ENCODE measurements at places on chromosomes 1 and 21. TPM values are rescaled to one million over a fixed set of nuclear protein-coding genes. Genes with fewer than 3 reads are reported as not detected.

Gene KIAA0040
- total RNA-seq = 34.5 TPM

Gene RAB7B
- total RNA-seq = not detected

Gene OR1C1
- total RNA-seq = not detected

Gene SPATA21
- not detected for total RNA-seq

Gene CATSPER4
- not detected for total RNA-seq

Gene SPRR2F
- total RNA-seq = not detected

Gene UBL4B
- total RNA-seq = not detected

Gene PROX1
- total RNA-seq = 0.17 TPM

Gene SESN2
- 23.4 TPM for total RNA-seq

Gene ZBTB8B
- not detected for total RNA-seq

Gene ARMH1
- 141 TPM for total RNA-seq

Gene CRNN
- not detected for total RNA-seq

Gene CFHR5
- total RNA-seq = not detected

Gene OPTC
- not detected for total RNA-seq

Gene CNR2
- not detected for total RNA-seq

Gene RGS13
- total RNA-seq = not detected

Gene RIPPLY3
- 0.27 TPM for total RNA-seq

Gene KCNE2
- total RNA-seq = not detected

Gene KCNK2
- total RNA-seq = not detected

Gene OR6K3
- total RNA-seq = not detected

Gene CD2
- 355 TPM for total RNA-seq

Gene EVA1C
- 9.3 TPM for total RNA-seq

Gene ACOT11
- 1.1 TPM for total RNA-seq

Gene TSPAN1
- 0.53 TPM for total RNA-seq

Gene CHAF1B
- total RNA-seq = 31.2 TPM

Gene CELA3A
- total RNA-seq = not detected

Gene PKP1
- not detected for total RNA-seq

Gene GBP1
- total RNA-seq = 67.9 TPM

Gene KCNJ15
- total RNA-seq = 0.15 TPM

Gene ERO1B
- 2.9 TPM for total RNA-seq

Gene HRNR
- total RNA-seq = not detected

Gene NPPA
- total RNA-seq = not detected

Gene ITGB2
- 242 TPM for total RNA-seq

Gene CFHR1
- not detected for total RNA-seq

Gene LRRIQ3
- total RNA-seq = 1.7 TPM

Gene PGBD5
- total RNA-seq = 0.02 TPM

Gene PTGER3
- total RNA-seq = not detected

Gene DDR2
- 0.19 TPM for total RNA-seq

Gene OR6Y1
- not detected for total RNA-seq

Gene TMEM183A
- total RNA-seq = 76.5 TPM

Gene ALPL
- total RNA-seq = not detected

Gene KPRP
- total RNA-seq = not detected

Gene GPR3
- 1.5 TPM for total RNA-seq

Gene RHD
- total RNA-seq = not detected
